ENCODE measurements at places on chromosomes 1 and 21. TPM values are rescaled to one million over a fixed set of nuclear protein-coding genes. Genes with fewer than 3 reads are reported as not detected.

PROK1 gene
- polyA plus RNA-seq = not detected

AIDA gene
- polyA plus RNA-seq = 35.4 TPM

FAM177B gene
- not detected for polyA plus RNA-seq

TGFB2 gene
- not detected for polyA plus RNA-seq

Measured in CD4-positive, CD25-positive, alpha-beta regulatory T cell (primary cell).